GM04503 (cell line): ENCODE measurements at places on chromosomes 5 and 9.

DNA sequence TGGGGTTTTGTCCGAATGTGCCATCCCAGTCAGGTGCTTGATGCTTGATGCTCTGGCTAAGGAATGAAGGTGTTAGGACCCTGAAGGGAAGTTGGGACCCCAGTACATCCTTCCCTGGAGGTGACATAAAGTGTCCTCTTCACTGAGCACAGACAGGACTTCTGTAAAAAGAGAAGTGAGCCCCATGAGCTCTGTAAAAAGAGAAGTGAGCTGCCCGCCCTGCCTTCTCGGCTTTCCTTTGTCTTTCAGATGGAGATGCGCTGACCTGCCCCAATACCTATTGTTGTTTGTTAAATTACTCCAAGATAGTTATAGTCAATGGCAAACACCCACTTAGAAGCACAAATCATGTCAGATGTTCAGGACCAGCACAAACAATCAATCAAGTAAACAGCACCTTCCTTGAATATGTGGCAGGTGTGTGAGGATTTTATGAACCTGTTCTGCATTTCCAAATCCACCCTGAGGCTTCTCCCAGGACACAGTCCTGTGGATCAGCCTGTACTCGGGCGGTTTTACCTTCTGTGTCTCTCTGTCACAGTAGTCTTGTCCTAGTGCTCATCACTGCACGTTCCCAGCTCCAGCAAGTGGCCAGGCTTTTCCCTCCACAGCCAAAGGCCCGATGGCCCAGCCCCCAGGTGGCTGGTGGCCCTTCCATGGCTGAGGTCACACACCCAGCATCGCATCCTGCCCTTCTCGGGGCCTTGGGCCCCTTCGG, 191.4 kb downstream of the MTRR start:
- DNase-seq = no peak

DNA sequence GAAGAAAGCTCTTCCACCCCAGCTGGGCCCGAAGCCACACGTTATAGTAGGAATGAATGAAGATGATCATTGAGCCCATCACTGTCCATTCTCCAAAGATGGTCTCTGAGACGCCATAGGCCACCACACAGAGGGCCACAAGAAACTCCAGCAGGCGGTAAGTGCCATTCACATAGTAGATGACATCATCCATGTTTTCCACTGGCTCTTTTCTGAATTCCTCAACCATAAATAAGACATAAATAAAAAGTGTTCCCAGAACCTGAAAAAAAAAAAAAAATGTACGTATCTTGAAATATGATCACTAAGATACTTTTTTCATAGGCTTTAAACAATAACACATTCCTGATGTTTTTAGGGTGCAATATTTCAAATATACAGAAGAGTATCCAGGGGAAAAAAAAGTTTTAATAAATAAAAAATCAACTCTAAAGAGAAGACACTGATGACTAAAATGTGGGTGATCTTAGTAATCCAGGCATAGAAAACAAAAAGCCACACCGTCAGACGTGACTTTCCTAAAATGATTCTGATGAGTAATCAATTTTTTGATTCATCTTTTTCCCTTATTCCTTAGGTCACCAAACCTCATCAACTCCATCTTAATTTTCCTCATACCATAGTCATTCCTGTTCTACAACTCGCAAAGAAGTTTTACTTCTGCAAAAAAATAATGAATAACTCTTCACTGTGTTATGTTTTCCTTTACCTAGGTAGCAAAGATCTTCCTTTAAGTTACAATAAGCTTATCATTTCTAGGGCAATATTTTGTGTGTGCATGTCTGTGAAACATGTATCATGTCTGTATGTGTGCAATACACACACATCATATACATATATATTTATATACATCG, 47.8 kb downstream of the RNF145 start:
- no peak for DNase-seq

DNA sequence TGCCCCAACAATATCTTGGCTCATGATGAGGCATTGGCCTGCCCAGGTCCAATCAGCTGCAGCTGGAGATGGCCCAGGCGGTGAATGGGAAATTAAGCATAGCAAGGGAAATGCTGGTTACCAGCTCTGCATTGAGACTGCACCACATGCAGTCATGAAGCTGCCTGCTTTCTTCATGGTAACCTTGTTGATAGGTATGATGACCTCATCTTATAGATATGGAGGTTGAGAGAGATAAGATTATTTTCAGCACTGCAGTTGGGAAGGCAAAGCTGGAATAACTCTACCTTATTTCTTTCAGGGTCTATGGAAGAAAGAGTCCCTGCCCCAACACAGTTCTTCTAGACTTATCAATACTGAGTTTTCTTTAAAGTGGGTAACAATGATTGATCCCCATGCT, 180.1 kb downstream of the ICE1 start:
- no peak for DNase-seq

DNA sequence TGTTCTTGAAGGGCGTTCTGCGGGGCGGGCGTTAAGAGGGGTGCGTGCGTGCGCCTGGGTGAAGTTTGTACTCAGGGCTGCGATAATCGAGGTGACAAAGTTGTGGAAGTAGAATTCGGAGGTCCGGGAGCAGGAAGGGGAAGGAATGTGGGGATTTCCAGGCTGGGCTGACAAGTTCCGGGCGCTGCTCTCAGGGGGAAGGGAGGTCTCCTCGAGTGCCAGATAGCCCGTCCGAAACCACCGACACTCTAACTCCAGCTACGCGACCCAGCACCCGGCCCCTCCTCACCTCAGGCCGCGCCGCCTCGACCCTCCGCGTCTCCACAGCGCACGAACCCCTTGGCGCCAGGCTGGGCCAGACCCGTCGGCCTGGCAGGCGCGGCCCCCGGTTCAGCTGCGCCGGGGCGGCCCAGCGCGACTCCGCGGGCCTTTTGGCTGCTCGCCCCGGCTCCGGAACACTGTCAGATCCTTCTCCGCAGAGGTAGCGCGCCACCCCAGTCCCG, at the start of gene IL6ST:
Gene IL6ST (minus strand): TSS at position 469 of the 503 bp plus-strand sequence. CDS start 18,685 bp downstream, outside the sequence.
- no peak for DNase-seq

- no peak for DNase-seq
These were observed 45.7 kb upstream of the PANK3 start for GRCh38 chr5:168624850-168625364.

DNA sequence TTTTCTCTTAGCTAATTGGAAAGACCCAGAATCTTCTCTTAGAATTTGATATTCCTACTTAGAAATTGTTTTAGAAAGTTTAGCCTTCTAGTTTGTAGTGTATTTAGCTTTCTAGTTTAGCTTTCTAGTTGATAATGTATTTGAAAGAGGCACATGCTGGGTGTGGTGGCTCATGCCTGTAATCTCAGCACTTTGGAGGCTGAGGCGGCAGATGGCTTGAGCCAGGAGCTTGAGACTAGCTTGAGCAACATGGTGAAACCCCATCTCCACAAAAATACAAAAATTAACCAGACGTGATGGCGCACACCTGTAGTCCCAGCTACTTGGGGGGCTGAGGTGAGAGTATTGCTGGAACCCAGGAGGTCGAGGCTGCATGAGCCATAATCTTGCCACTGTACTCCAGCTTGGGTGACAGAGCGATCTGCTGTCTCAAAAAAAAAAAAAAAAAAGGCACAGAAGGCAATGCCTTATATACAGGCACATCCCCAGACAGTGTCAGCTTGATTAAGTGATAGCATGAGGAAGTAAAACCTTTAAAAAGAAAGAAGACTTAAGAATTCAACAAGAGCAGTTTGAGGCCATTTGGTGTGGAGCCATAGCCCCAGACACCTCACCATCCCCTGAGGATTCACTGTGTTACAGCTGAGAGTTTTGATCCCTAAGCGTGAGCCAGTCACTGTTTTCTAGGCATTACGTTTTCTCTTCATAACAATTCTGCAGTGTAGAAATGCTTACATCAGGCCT, 34.6 kb downstream of the ZSWIM6 start:
- DNase-seq = no peak

GRCh38 chr5:35161652-35162273, 68.5 kb downstream of the PRLR start:
- DNase-seq = no peak

DNA sequence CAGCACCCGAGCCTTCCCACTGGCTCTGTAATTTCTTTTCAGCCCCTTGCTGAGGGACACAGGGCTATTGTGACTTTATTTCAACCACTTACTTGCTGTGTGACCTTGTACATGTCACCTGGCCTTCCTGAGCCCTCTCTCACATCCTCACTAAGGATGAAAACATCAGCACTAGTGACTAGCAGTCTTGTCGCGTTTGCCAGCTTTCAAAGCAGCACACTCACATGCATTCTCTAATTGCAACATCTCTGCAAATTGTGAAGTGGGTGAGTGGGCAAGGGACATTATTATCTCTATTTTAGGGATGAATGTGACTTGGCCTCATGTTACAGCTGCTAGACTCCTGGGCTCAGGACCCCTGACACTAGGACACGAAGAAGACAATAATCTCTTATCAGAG, 144.5 kb downstream of the SEC61B start:
- DNase-seq = no peak

GRCh38 chr5:74468421-74468820, 172.1 kb downstream of the ENC1 start:
- no peak for DNase-seq

- DNase-seq = peak; percentile 15
These were observed 432 bp downstream of the HSPA9 start for GRCh38 chr5:138574744-138575193.

GRCh38 chr5:62773460-62773859, 194.8 kb downstream of the LRRC70 start:
- DNase-seq = no peak

GRCh38 chr9:78486661-78487060, 189.7 kb downstream of the PSAT1 start:
- DNase-seq = no peak

GRCh38 chr5:120960510-120960909, 496.4 kb downstream of the PRR16 start:
- DNase-seq = no peak

GRCh38 chr9:130421154-130421801, 23.5 kb upstream of the ASS1 start:
- DNase-seq = no peak

GRCh38 chr9:130110166-130110565, 56.5 kb downstream of the GPR107 start:
- no peak for DNase-seq

GRCh38 chr9:120442308-120442995, 137.5 kb downstream of the CDK5RAP2 start:
- DNase-seq = no peak

DNA sequence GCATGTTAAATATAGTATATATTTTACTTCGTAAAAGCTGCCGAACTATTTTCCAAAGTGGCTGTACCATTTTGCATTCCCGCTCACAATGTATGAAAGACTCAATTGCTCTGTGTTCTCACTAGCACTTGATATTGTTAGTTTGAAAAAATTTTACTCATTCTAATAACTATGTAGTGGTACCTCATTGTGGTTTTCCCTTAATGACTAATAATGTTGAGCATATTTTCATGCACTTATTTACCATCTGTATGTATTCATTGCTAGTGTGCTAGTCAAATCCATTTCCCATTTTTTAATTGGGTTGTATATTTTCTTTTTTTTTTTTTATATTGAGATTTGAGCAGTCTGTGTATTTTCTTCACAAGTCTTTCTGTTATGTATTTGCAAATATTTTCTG, 58.4 kb downstream of the RANBP17 start:
- DNase-seq = no peak

- no peak for DNase-seq
These were observed 65.4 kb upstream of the KLF9 start for GRCh38 chr9:70479880-70480291.

DNA sequence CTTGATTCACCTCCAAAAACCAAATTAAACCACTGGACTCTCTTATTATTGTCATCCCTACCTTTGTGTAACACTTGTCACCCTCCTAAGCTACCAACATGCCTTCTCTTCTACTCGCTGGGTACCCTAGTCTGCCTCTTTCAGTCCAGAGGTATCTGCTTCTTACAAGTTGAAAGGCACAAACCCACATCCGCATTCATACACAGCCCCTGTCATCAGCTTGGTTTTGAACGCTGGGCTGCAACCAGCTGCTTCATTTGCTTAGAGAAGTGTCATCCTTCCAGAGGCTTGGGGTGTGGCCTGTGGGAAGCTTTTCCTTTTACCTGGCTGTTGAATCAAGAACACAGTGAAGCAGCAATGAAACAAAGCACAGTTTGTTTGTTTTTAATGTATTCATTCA, 138.8 kb upstream of the WWC1 start:
- DNase-seq = no peak

DNA sequence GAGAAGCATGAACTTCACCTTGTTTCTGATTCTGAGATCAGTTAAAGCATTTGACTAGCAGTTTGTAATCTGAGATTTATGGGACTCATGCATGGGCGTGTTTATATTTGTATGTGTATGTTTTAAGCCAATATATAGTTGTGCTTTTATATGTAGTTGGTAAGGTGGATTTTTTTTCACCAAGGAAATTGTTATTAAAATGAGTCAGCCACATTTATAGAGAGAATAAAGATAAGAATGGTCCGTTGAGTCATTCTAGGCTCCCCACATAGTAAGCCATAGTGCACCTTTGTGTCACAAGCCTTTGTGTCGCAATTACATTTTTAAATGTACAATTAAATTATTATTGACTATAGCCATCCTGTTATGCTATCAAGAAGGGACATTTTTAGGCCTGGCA, 89.0 kb downstream of the NLN start:
- DNase-seq = no peak

GRCh38 chr5:133421394-133421793, 190.9 kb downstream of the FSTL4 start:
- no peak for DNase-seq

GRCh38 chr9:127934248-127934647, 3.4 kb downstream of the DPM2 start:
- DNase-seq = no peak

GRCh38 chr9:124899845-124900244, 37.9 kb downstream of the ARPC5L start:
- no peak for DNase-seq

GRCh38 chr9:75147638-75148037, 59.3 kb downstream of the OSTF1 start:
- no peak for DNase-seq

GRCh38 chr5:146520731-146521130, 4.7 kb upstream of the GPR151 start:
- no peak for DNase-seq

- peak; percentile 55 for DNase-seq
These were observed 5.9 kb upstream of the SLC22A5 start for GRCh38 chr5:132363431-132364112.

DNA sequence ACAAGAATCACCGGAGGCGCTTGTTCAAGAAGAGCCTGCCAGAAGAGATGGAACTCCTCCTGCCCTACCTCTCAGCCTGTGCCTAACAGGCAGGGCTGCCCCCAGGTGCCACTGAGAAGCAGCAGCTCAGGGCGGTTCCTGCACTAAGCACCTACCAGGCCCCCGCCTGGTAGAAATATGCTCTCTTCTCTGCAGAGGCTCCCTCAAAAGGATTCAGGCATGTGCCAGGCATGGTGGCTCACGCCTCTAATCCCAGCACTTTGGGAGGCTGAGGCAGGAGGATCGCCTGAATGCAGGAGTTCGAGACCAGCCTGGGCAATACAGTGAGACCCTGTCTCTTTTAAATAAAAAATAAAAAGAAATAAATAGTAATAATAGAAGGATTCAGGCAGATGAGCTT, 6.0 kb downstream of the VDAC1 start:
- no peak for DNase-seq

DNA sequence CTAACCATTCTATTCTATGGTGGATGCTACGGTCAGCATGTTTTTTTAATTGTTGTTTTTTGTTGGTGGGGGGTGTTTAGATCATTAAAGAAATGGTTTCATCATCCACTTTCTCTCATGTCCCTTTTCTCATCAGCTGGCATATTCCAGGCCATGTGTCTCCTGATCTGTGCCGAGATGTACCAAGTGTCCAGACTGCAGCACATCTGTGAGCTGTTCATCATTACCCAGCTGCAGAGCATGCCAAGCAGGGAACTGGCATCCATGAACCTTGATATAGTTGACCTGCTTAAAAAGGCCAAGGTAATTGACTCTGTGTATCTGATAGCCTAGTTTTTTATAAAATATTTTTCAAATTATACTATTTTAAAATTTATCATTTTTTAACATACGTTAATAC, 38.9 kb downstream of the GLRX start:
- DNase-seq = no peak
